ENCODE measurements at places on chromosomes 1 and 21. TPM values are rescaled to one million over a fixed set of nuclear protein-coding genes. Genes with fewer than 3 reads are reported as not detected.

DCST1 gene
- not detected for total RNA-seq

CCDC185 gene
- total RNA-seq, result not detected

PFKFB2 gene
- 3.8 TPM for total RNA-seq

NBPF15 gene
- total RNA-seq, result 41.4 TPM

B3GALT5 gene
- total RNA-seq, result 0.02 TPM

PLEKHN1 gene
- 5.0 TPM for total RNA-seq

ASPM gene
- 49.3 TPM for total RNA-seq

GNG4 gene
- 0.70 TPM for total RNA-seq

CEPT1 gene
- 22.9 TPM for total RNA-seq

AZIN2 gene
- 1.2 TPM for total RNA-seq

TCEA3 gene
- 19.2 TPM for total RNA-seq

Measured in activated naive CD4-positive, alpha-beta T cell treated with anti-CD3 and anti-CD28 coated beads, Interleukin-2, amount 50 U/mL, for 72 hours (primary cell).